Activated CD8-positive, alpha-beta memory T cell treated with anti-CD3 and anti-CD28 coated beads, Interleukin-2, amount 10 ng/mL, durations not matched to agents 7 days and 5 days (primary cell): ENCODE measurements at places on chromosomes 3 and 15. TPM values are rescaled to one million over a fixed set of nuclear protein-coding genes. Genes with fewer than 3 reads are reported as not detected.

- H3K36me3 ChIP-seq, result no peaks in the 10 kb centered on the region
- H3K4me1 ChIP-seq, result no peaks in the 10 kb centered on the region
- no peak overlapping the region for H3K4me3 ChIP-seq
- H3K27me3 ChIP-seq, result peaks cover 55% of the 10 kb centered on the region
These were observed 33.7 kb downstream of the BNC1 start for GRCh38 chr15:83250781-83251180.

DNA sequence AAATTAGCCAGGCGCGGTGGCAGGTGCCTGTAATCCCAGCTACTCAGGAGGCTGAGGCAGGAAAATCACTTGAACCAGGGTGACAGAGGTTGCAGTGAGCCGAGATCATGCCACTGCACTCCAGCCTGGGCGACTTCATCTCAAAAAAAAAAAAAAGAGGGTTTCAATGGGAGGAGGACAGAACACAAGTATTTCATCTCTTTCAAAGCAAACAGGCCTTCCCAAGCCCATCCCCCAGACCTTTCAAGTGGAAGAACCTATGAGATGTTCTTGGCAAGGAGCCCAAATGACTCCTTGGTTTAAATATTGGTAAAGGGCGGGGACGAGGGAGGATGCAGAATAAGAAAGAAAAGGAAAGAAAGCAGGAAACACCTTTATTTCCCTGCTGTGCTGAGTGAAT lies 62.2 kb upstream of the MCF2L2 start:
- no peaks in the 10 kb centered on the region for H3K4me1 ChIP-seq
- peak; percentile 11 for DNase-seq
- H3K36me3 ChIP-seq, result peaks cover 9% of the 10 kb centered on the region
- H3K27ac ChIP-seq, result no peak overlapping the region

DNA sequence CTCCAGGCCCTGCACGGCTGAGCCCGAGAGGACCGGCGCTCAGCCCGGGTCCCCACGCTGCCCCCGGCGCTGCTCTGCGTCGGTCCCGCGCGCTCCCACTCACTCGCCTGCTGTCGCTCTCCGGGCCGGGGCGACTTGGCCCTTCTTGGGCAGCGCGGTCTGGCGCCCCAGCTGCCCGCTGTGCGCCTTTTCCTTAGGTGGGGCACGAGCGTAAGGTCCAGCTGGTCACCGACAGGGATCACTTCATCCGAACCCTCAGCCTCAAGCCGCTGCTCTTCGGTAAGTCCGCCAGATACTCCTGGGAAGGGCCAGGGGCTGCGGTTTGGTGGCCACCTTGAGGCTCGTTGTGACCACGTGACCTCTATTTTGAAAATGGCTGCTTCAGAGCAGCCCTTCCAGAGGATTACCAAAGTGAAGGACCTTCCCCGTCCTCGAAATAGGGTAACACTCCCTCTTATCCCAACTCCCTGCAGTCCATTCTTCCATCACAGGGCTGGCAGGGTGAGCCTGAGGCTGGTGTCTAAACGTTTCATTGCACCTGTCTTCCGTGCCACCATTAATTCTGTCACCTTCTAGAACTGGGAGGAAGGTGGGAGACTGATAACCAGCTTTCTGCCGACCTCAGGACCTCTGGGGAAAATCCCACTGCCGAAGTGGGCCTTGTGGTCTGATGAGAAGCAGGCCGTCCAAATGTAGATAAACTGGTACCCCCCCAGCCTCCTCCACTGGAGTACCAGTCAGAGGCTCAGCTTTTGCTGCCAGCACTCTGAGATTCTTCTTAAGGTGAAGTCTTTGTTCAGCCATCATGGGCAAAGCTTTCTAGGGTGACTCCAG lies 812 bp downstream of the P4HTM start:
- peaks cover 53% of the 10 kb centered on the region for H3K4me1 ChIP-seq
- H3K4me3 ChIP-seq, result peak overlapping the region; percentile 94
- H3K27ac ChIP-seq, result peak overlapping the region; percentile 91
- H3K36me3 ChIP-seq, result peaks cover 12% of the 10 kb centered on the region

DNA sequence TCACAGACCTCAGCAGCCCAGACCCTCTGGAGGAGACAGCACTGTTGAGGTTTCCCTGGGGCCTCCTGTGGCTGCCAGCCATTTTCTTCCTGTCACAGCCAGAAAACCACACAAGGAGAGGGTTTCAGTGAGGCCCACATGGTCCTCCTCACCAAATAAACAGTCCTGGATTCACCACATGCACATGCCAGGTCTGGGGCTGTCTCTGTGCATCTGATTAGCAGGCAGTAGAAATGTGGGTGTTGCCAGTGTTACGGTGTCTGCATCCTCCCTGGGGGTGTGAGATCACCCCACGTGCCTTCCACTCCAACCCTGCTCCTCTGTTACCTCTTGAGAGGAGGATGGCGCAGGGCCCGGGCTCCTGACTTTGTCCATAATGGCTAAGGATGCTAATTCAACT lies 140.4 kb downstream of the CHDH start:
- peaks cover 10% of the 10 kb centered on the region for H3K27me3 ChIP-seq
- peak; percentile 43 for DNase-seq
- H3K4me1 ChIP-seq, result peaks cover 18% of the 10 kb centered on the region
- no peak overlapping the region for H3K4me3 ChIP-seq
- H3K36me3 ChIP-seq, result no peaks in the 10 kb centered on the region

DNA sequence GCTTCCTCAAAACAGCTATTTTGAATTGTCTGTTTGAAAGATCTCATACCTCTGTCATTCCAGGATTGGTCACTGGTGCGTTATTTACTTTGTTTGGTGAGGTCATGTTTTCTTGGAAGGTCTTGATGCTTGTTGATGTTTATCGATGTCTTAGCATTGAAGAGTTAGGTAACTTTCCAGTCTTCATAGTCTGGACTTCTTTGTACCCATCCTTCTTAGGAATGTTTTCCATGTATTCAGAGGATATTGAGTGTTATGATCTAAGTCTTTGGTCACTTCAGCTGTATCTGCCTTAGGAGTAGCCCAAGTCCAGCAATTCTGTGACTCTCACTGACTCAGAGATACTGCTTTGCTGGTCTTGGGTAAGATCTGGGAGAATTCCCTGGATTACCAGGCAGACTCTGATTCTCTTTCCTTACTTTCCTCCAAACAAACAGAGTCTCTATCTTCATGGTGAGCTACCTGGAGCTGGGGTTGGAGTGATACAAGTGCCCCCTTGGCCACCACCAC lies 398.6 kb downstream of the ZIC4 start:
- H3K4me1 ChIP-seq, result no peaks in the 10 kb centered on the region
- H3K27me3 ChIP-seq, result no peaks in the 10 kb centered on the region
- no peak overlapping the region for H3K4me3 ChIP-seq
- H3K27ac ChIP-seq, result no peak overlapping the region
- DNase-seq, result no peak

DNA sequence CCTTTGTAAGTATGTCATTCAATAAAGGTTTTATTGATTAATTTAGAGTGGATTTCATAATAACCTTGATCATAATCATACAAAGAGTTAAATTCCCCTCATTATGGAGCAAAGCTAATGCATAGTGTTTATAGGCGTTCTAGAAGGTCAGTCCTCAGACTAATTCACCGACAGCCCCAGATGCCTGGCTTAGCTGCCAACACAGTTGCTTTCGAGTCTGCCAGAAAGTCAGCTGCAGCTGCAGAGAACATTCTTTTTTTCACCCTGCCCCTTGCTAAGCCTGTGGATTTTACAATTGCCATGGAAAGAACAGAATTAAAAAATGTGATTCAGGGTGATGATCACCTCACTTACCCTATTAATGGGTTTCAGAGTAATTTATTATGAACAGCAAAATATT lies 21.2 kb downstream of the CADM2 start:
- no peak overlapping the region for H3K4me3 ChIP-seq
- no peaks in the 10 kb centered on the region for H3K4me1 ChIP-seq

GRCh38 chr15:73700041-73700842 lies 16.1 kb downstream of the CD276 start:
- no peak overlapping the region for H3K27ac ChIP-seq
- peaks cover 34% of the 10 kb centered on the region for H3K4me1 ChIP-seq
- no peaks in the 10 kb centered on the region for H3K36me3 ChIP-seq
- peaks cover 49% of the 10 kb centered on the region for H3K27me3 ChIP-seq

DNA sequence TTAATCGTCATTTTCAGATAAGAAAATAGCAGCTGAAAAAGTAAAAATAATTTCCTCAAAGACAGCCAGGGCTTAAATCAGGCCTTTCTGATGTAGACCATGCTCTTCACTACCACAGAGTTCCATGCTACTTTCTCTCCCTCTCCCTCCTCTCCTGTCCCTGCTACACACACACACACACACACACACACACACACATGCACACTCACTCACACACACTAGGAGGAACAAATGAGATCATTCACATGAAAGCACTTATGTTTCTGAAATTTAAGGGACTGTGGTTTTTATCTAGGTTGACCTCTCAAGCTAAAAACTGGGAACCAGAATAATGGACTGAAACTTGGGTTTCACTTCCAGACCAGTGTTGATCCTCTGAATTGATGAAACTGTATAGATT lies 4.1 kb upstream of the PSMA4 start:
- no peak overlapping the region for H3K4me3 ChIP-seq
- H3K27ac ChIP-seq, result no peak overlapping the region
- H3K27me3 ChIP-seq, result no peaks in the 10 kb centered on the region
- peaks cover 2% of the 10 kb centered on the region for H3K36me3 ChIP-seq
- peaks cover 4% of the 10 kb centered on the region for H3K4me1 ChIP-seq

- H3K27ac ChIP-seq, result no peak overlapping the region
- DNase-seq, result no peak
These were observed 426.3 kb downstream of the MECOM start for GRCh38 chr3:169237201-169237600.

DNA sequence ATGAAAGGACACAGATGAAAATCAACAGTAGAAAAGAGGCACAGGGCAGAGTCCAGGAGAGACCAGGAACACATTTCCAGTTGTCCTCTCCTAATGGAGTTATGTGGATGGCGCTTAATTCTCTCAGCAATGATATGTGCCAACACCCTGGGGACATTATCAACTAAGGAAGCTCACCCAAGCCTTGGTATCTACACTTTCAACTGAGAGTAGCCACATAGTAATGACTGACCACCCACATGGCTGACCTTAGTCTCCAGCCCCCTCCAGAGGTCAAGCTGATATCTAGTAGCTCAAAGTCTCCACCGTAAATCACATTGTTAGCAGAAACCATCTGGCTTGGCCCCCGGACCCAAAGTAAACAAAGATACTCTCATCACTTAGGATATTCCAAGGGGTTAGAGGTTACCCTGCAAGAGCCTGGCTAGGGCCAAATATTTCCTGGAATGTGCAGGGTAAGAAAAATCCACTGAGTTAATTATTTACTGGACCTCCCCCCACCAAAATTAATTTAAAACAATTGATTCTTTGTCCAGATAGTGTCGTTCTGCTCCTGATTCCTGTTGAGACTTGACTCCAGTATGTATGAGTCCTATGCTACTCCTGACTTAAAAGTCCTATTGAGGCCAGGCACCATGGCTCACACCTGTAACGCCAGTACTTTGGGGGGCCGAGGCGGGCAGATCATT lies 24.8 kb downstream of the GABRR3 start:
- DNase-seq, result no peak
- peaks cover 4% of the 10 kb centered on the region for H3K27me3 ChIP-seq
- no peak overlapping the region for H3K4me3 ChIP-seq
- peaks cover 2% of the 10 kb centered on the region for H3K36me3 ChIP-seq
- no peak overlapping the region for H3K27ac ChIP-seq
- peaks cover 24% of the 10 kb centered on the region for H3K4me1 ChIP-seq

DNA sequence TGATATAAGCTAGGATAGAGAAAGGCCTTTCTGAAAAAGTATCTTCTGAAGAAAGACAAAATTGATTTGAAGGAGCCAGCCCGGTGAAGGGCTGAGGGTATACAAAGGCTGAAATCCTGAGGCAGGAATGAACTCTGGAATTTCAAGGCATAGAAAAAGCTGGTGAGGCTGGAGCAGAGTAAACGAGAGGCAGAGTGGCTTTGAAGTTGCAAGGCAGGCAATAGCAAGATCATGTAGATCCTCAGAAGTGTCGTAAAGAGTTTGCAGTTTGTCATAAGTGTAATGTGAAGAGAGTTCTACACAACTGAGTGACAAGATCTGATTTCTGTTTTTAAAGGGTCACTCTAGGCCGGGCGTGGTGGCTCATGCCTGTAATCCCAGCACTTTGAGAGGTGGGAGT lies 69.0 kb downstream of the HMG20A start:
- peaks cover 23% of the 10 kb centered on the region for H3K4me1 ChIP-seq
- no peak overlapping the region for H3K4me3 ChIP-seq
- H3K36me3 ChIP-seq, result peaks cover 14% of the 10 kb centered on the region
- H3K27me3 ChIP-seq, result no peaks in the 10 kb centered on the region

DNA sequence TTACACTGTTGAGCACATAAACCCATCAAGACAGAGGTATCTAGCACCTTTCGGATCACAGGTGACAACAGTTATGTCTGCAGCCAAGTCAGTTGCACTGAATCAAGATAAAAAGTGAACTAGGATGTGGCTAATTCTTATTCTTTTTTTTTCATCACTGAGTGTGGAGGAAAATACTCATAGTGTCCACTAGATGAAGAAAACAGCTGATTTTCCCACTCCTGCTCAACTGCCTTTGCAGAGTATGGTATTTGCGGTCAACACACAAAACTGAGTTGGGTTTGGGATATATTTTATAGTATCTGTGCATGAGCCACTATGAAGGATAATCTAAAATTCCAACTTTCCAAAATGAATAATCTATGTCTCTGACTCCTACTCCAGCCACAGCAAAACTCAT lies 32.5 kb downstream of the IL17RD start:
- no peak for DNase-seq
- peaks cover 30% of the 10 kb centered on the region for H3K27me3 ChIP-seq
- H3K4me1 ChIP-seq, result peaks cover 6% of the 10 kb centered on the region
- H3K27ac ChIP-seq, result no peak overlapping the region

GRCh38 chr15:67755264-67755663 lies 70.0 kb upstream of the SKOR1 start:
- peaks cover 33% of the 10 kb centered on the region for H3K4me1 ChIP-seq
- H3K36me3 ChIP-seq, result peaks cover 4% of the 10 kb centered on the region
- H3K4me3 ChIP-seq, result no peak overlapping the region
- no peak overlapping the region for H3K27ac ChIP-seq
- DNase-seq, result peak; percentile 48
- no peaks in the 10 kb centered on the region for H3K27me3 ChIP-seq

DNA sequence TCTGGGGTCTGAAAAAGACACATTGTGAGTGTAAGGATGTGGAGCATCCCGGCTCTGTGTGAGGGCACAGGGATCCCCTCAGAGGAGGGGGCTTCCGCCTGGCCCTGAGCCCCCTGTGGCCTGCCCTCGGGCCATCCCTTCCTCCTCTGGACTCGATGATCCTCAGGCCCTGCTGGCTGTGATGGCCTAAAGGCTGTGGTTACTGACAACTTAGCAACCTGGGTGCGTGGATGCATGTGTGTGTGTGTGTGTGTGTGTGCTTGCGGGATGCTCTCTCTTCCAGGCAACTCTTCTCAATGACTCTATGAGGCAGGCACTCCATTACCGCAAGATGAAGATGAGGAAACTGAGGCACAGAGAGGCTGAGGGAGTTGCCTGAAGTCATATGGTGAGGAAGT lies 66.0 kb downstream of the ASB7 start:
- H3K36me3 ChIP-seq, result no peaks in the 10 kb centered on the region
- H3K27ac ChIP-seq, result no peak overlapping the region
- peaks cover 10% of the 10 kb centered on the region for H3K27me3 ChIP-seq
- H3K4me3 ChIP-seq, result no peak overlapping the region
- no peak for DNase-seq
- H3K4me1 ChIP-seq, result no peaks in the 10 kb centered on the region

The SIN3A gene
- total RNA-seq, result 100 TPM

The TMCO5A gene
- total RNA-seq, result not detected

The SAXO2 gene
- not detected for total RNA-seq

The ANKRD63 gene
- not detected for total RNA-seq
